ENCODE measurements at places on chromosomes 2 and 18. TPM values are rescaled to one million over a fixed set of nuclear protein-coding genes. Genes with fewer than 3 reads are reported as not detected.

Gene ATP9B
- 28.8 TPM for total RNA-seq

Gene LRRTM1
- total RNA-seq: 1.3 TPM

Gene C1QL2
- total RNA-seq: not detected

Gene SERPINB10
- 0.31 TPM for total RNA-seq

Gene CYP27C1
- 0.24 TPM for total RNA-seq

Gene SKOR2
- not detected for total RNA-seq

Gene DAPL1
- total RNA-seq: not detected

All from omental fat pad (tissue), 4 donors.